ENCODE measurements at places on chromosomes 1 and 21. TPM values are rescaled to one million over a fixed set of nuclear protein-coding genes. Genes with fewer than 3 reads are reported as not detected.

Gene CAPN8
- total RNA-seq = not detected

Gene LCE2A
- total RNA-seq = not detected

Gene GLIS1
- under 0.01 TPM for total RNA-seq

Gene TINAGL1
- total RNA-seq = 273 TPM

Gene BCL2L15
- total RNA-seq = 0.13 TPM

Gene FAM151A
- total RNA-seq = not detected

Gene OR10Z1
- not detected for total RNA-seq

Gene KANK4
- total RNA-seq = not detected

Gene SLFNL1
- total RNA-seq = 0.25 TPM

Gene NBPF26
- total RNA-seq = 4.4 TPM

Gene KRTAP21-1
- total RNA-seq = not detected

Gene RXFP4
- not detected for total RNA-seq

Gene COL11A1
- total RNA-seq = under 0.01 TPM

Gene RASAL2
- 12.6 TPM for total RNA-seq

Gene HIPK1
- 27.6 TPM for total RNA-seq

Gene FOXO6
- not detected for total RNA-seq
